Activated T-cell treated with anti-CD3 and anti-CD28 coated beads, Interleukin-2, amount 50 U/mL, for 4 hours (primary cell): ENCODE measurements at places on chromosomes 6 and 20.

DNA sequence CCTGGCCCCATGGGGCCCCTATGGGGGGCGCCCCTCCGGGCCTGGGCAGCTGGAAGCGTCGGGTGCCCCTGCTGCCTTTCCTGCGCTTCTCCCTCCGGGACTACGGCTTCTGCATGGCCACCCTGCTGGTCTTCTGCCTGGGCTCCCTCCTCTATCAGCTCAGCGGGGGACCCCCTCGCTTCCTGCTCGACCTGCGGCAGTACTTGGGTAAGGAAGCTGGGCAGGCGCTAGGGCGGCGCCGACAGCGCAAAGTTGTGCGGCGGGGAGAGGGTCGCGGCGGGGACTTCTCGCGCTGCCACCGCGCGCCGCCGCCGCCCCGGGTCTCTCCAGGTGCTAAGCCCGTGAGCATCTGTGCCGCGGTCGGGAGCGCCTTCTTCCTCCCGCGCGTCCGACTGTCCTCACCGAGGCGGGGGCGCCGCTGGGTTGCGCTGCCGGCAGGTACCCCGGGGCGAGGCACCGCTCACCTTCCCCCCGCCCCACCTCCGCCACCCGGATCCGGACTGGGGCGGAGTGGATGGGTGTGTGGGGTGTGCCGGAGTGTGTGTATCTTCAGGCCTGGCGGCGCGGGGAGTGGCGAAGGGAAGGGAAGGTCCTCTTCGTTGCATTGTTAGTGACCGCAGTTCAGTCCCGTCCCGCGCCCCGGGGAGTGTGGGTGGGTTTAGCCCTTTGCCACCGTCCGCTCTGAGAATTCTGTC, 788 bp downstream of the UST start:
- DNase-seq: peak; percentile 29

GRCh38 chr6:44559486-44560270, 172.2 kb downstream of the CDC5L start:
- no peak for DNase-seq

DNA sequence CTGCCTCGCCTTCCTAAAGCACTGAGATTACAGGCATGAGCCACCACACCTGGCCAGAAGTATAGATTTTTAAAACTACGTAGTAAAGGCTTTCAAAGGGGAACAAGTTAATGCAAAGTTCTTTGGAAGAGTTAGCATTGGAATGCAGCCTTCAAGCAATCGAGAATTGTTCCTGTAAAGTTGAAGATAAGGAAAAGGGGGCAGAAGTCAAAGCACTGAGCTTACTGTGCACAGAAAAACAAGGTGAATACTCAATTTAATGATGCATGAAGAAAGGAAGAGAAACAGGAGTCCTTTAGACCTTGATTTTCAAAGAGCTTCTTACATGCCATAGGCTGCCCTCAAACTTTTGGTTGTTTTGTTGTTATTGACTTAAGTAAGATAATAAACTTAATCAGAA, 29.1 kb upstream of the LGSN start:
- no peak for DNase-seq

GRCh38 chr6:122198922-122199321, 200.5 kb upstream of the HSF2 start:
- no peak for DNase-seq

- no peak for DNase-seq
Measured at GRCh38 chr6:33417128-33417902, 592 bp downstream of the CUTA start.

GRCh38 chr6:168314948-168315347, 4.6 kb downstream of the DACT2 start:
- no peak for DNase-seq

GRCh38 chr20:1374246-1374645, 18.6 kb downstream of the FKBP1A start:
- no peak for DNase-seq

DNA sequence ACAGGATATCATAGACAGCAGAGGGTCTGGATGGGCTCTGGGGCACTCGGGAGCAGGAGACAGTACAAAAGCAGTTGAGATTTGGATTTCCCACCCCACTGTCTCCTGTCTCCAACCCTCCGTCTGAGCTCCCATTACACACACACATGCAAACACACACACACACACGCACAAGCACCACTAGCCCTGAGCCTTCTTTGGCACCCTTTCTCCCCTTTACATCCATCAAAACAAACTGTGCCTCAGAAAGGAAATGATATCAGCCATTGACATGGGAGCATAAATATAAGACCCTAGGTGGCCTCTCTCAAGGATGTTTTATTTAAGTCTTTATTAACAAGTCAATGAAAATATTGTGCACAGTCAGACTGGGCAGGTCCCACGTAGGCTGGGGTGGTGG, 17.5 kb downstream of the TTBK1 start:
- no peak for DNase-seq

DNA sequence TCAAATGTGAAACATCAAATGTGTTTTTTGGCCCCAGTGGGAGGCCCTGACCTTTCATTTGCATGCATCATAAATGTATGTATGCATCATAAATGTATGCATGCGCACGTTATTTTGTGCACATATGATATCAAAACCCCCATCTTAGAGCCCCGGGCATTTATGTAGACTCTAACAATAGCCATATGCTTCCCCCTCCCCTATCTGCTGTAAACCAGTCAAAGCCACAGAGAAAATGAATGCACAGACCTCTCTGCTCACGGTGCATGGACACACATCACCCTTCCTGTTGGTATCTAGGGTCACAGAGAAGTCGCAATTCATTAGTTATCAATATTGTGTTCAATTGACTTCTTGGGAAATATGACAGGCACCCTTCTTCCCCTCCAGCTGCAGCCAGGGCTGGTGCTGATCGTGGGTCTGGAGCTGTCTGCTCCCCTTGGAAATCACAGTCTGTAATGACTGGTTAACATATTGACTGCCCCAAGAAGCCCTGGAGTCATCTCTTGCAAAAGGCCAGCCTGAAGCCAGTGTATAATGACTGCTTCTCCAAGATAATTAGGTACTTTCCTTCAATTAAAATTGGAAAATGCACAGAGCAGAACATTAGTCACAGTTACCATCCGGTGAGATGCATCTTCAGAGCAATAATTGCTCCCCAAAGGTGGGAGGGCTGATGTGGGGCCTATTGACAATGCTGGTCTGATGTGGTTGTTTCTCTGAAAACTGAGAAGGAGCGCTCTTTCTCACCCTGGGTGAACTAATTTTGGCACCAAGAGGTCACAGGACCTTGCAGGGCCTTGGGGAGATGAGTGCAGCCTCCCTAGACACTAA, 532.2 kb downstream of the CDH26 start:
- DNase-seq: no peak

- no peak for DNase-seq
Measured at GRCh38 chr20:8849990-8850389, 218.9 kb upstream of the PLCB4 start.

GRCh38 chr6:161660666-161661571, 387.1 kb upstream of the AGPAT4 start:
- no peak for DNase-seq

DNA sequence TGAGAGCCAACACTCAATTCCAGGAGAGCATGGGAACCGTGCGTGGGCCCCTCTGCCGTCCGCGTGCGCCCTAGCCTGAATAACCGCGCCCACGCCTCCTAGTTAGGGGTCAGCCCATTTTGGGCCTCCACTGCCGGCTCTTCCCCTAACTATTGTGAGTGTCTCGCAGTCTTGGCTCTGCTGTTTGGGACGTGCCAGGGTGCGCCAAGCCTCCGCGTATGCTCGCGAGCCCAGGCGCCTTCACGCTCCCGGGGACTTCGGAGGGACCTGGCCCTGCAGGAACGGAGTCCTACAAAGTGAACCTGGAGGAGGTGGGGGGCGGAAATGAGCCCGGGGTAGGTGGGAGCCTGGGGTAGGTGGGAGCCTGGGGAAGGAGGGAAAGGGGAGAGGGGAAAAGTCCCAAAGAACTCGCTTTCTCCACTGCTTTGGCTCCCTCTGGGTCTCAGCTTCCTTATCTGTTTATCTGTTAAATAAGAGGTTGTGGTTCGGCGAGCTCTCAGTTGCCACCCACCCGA, 873 bp upstream of the GCM2 start:
- no peak for DNase-seq

GRCh38 chr6:112764377-112764776, 417.2 kb downstream of the RFPL4B start:
- DNase-seq: no peak

GRCh38 chr20:56440346-56441007, 27.9 kb upstream of the RTF2 start:
- DNase-seq: peak; percentile 32

DNA sequence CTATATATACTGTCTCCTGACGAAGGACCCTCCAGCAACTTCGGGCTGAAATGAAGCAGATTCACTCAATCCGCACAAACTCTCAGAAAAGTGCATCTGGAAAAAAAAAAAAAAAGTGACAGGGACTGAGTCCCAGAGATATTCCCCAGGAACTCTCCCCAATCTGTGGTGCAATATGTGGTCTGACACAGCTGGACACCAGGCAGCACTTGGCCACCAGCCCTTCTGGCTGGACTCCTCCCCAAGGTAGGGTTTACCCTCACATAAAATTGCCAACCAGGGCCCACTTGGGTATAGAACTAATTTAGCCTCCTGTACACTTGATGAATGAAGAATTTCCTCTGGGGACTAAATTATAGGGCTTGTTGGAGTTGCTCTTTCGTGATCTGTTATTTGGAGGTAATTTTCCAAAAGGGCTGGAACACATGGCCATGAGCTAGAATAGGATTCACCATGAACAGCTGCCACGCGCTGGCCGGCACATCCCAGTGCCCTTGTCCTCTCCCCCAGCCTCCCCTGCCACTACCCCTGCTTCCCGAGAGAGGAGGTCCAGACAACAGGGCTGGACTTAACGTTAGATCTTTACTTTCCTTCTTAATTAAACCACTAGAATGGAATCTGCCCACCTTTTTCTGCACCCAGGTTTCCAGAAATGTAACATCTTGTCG, 379.2 kb downstream of the BMP2 start:
- DNase-seq: no peak

GRCh38 chr6:157034436-157035230, 257.5 kb downstream of the ARID1B start:
- DNase-seq: no peak

DNA sequence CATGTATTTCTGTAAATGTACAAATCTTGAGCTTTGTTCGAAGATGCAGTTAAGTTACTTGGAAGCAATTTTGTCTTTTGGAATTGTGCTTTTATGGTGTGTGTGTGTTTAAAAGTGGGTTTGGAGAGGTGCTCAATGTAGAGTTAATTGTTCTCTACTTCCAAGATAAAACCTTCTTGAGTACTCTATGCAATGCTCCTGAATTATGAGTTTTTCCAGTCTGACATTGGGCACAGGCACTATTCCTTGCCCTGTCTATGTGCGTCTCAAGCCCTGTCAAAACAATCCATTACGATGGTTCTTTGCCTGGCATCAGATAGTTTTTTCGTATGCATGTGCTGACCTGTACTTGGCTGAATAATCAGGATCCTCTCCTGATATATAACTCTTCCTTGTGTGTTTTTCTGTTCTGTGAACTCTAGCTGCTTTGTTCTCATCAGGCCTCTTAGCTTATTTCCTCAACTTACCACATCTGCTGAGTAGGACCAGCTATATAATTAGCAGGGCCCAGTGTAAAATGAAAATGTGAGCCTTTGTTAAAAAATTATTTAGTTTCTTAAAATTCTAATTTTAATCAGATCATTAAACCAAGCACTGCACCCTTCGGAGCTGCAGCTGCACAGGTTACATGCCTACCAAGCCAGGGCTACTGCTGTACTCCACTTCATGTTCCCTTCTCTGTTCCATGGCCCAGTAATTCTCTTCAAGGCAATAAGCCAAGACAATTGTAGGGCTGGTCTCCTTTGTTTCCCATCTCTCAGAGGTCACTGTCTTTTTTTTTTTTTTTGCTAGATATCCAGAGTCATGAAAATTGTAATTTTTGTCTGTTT, 160.1 kb downstream of the ZFAND3 start:
- no peak for DNase-seq

- DNase-seq: no peak
Measured at GRCh38 chr6:12844284-12845223, 128.0 kb downstream of the PHACTR1 start.

GRCh38 chr6:99668036-99668705, 61.5 kb downstream of the PRDM13 start:
- no peak for DNase-seq

- no peak for DNase-seq
Measured at GRCh38 chr6:17297271-17298080, 16.3 kb downstream of the RBM24 start.

DNA sequence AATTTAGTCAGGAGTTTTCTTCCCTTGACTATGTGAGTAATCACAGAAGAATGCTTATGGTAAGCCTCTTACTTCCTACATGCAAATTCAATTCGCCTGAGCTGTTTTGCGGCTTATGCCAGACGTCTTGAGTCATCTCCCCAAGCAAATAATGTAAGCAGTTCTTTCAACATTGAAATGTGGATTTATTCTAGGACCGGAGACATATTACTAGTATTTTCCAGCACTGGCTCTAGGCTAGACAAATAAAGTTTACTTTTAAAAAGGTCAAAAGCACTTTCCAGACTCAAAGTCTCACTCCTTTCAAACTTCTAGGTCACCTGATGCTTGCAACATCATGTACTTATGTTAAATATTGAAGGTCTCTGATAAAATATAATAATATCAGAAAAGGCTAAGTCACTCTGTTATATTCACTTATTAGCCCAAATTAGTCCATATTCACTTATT, 38.1 kb upstream of the NOX3 start:
- DNase-seq: no peak

DNA sequence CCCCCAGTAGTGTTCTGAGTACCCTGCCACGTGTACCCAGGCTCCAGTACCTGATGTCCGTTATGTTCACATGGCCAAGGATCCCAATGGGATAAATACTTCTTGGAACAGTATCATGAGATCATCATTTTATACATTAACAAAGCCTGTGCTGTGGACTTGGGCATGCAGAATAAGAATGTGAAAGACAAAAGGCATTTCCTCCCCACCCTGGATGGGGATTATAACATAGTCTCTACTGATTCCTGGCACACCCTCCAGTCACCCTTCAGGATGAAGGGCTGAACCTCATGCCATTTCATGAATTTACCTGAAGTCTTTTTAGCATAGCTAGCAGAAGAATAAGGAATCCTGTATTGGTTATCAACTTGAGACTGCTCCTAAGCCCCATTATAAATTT, 2.8 kb downstream of the TNFRSF21 start:
- DNase-seq: no peak

DNA sequence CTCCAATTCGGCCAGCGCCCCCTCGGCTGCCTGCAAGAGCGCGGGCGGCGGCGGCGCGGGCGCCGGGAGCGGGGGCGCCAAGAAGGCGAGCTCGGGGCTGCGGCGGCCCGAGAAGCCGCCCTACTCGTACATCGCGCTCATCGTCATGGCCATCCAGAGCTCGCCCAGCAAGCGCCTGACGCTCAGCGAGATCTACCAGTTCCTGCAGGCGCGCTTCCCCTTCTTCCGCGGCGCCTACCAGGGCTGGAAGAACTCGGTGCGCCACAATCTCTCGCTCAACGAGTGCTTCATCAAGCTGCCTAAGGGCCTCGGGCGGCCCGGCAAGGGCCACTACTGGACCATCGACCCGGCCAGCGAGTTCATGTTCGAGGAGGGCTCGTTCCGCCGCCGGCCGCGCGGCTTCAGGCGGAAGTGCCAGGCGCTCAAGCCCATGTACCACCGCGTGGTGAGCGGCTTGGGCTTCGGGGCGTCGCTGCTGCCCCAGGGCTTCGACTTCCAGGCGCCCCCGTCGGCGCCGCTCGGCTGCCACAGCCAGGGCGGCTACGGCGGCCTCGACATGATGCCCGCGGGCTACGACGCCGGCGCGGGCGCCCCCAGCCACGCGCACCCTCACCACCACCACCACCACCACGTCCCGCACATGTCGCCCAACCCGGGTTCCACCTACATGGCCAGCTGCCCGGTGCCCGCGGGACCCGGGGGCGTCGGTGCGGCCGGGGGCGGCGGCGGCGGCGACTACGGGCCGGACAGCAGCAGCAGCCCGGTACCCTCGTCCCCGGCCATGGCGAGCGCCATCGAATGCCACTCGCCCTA, 963 bp downstream of the FOXF2 start:
- DNase-seq: no peak
